ENCODE measurements at places on chromosomes 1 and 21.

- no peak for DNase-seq
Measured at GRCh38 chr1:248625166-248625565, 9.7 kb downstream of the OR2T11 start.

DNA sequence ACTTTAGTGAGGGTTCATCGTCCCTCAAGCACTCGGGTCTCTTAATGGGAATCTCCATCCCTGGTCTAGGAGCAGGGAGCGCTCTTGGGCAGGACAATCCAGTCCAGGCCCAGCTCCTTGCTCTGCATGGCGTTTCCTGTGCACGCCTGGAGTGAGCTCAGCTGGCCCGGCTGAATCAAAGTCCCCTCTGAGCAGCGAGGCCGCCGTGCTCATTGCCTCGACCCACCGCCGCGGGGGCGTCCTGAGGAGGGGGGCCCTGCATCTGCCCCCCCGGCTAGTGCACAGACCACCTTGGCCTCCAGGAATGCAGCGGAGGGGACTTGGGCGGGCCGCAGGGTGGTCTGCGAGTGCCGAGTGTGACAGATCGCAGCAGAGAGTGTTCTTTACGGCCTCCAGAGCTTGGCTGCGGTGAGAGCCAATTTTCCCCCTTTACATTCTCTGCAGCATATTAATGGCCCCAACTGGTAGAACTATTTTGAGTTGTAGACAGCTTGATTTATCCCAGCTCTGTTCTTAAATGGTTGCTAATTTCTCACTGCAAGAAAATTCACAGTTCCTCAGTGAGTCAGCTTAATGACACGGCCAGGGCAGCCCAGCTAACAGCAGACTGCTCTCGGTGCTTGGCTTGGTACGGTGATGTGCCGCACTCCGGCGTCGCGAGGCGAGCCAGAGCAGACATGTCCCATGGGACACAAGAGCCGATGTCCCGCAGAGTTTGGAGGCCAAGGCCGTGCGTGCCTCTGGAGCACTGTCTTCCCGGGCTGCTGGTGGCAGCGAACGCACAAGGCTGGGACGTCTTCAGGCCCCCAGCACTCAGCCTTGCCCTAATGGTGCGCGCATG, 39.8 kb downstream of the SNAP47 start:
- no peak for DNase-seq

GRCh38 chr1:14881775-14882672, 271.5 kb upstream of the TMEM51 start:
- no peak for DNase-seq

DNA sequence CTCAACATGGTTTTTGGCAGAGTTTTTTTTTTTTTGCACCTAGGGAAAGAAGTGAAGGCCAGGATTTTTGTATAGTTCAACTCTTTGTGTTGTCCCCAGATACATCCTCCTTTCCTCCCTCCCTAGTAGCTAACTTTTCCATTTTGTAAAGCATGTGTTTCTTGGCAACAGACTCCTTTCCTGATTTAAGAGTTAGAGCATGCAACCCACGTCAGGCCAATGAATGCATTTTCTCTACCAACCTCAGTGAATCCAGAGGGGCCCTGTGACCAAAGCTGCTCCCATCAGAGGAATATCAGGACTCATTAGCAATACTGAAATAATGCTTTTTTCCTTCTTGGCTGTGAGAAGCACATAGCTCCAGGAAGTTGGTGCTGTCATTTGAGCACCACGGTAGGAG, 287.2 kb downstream of the LMO4 start:
- DNase-seq, result no peak

DNA sequence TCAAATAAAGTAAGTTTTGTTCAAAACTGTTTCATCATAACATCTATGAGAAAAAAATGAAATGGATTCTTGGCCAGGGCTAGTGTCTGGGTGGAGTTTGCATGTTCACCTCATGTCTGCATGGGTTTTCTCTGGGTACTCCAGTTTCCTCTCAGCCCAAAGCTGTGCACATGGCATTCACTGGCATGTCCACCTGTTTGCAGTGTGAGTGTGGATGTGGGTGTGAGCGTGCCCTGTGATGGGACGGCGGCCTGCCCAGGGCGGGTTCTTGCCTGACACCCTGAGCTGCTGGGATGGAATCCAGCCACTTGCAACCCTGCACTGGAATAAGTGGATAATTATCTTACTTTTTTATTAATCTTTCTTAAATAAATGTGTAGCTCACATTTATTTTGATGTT, 185.5 kb downstream of the RYR2 start:
- no peak for DNase-seq

- no peak for DNase-seq
Measured at GRCh38 chr1:169024800-169025271, 81.7 kb upstream of the ATP1B1 start.

GRCh38 chr1:29641921-29642320, 405.6 kb downstream of the PTPRU start:
- DNase-seq, result no peak

DNA sequence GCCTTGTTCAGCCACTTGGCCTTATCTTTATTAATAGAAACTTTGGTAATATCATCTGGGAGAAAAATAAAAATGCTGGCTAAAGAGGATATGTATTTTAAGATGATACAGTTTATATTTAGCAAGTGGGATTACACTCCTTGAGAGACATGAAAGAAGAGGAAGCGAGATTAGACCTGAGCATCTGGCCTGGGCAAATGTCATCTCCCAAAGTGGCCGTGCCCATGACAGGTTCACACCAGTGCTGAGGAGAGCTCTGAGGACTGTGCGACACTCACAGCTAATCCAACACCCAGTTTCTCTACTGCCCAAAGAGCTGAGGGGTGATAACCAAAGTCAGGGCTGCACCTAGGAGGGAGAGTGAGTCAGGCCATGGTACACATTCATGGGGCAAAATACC, 121.7 kb upstream of the DUSP10 start:
- no peak for DNase-seq

DNA sequence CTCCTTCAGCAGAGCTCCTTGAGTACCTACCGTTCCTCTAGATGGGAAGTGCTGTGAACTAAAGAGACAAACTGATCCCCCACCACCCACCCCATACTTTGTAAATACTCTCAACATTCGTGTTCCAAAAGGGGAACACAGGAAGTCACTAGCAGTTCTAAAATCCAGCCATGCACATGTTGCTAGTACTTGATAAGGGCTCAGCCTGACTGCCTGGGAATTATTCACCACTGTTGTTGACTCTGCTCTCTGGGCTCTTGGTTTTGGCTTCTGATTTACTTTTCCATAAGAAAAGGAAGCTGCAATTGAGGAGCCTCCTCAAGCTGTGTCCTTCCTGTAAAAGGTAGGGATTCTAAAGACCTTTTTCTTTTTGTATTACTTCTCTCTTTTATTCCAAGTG, 67.5 kb downstream of the IVNS1ABP start:
- no peak for DNase-seq

GRCh38 chr1:94596260-94596659, 54.7 kb upstream of the F3 start:
- no peak for DNase-seq

- DNase-seq, result no peak
Measured at GRCh38 chr1:93219443-93219842, 38.9 kb downstream of the CCDC18 start.

DNA sequence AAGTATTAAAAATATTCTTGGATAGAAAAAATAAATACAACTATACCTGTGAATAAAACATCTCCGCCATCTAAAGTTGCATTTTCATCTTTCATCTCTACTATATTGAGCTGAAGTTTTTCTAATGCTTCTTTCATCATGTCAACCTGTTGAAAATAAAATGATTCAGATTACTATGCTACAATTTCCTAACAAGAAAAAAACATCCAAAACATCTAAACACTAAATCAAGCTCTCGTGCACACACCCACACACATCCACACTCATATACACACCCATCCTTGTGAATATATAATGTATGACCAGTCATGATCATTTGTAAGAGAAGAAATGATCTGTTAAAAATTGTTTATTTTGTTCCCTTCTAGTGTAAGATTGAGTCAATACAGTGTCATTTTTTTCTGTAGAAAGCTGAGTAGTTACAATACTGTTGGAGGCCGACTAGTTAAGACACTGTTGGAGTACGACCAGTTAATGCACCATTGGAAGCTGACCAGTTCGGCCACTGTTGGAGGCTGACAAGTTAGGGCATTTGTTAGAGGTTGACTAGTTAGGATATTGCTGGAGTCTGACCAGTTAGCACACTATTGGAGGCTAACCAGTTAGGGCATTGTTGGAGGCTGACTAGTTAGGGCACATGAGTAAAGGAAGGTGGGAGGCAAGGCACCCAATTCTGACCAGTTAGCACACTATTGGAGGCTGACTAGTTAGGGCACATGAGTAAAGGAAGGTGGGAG, 82.4 kb upstream of the BCL10 start:
- DNase-seq, result no peak

- no peak for DNase-seq
Measured at GRCh38 chr1:232020352-232020751, 393.8 kb downstream of the DISC1 start.

GRCh38 chr1:214364386-214364785, 83.4 kb downstream of the SMYD2 start:
- DNase-seq, result no peak

DNA sequence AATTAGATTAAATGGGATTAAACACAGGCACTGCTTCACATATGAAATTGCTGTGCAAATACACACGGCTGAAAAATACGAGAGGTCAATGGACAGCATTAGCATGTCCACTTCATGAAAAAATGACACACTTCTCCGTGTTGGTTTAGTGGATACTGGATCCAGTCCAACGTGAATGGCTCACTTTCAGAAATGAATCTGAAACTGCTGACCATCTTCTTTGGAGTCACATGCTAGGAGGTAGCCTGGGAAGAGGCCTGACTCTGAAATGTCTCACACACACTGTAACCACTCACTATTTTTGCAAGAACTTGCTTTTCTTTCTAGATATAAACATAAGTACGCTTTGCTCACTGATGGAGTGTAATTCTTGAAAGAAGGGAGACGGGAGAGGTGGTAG, 127.3 kb downstream of the HLCS start:
- DNase-seq, result no peak

- no peak for DNase-seq
Measured at GRCh38 chr1:55355549-55355948, 140.4 kb upstream of the USP24 start.

DNA sequence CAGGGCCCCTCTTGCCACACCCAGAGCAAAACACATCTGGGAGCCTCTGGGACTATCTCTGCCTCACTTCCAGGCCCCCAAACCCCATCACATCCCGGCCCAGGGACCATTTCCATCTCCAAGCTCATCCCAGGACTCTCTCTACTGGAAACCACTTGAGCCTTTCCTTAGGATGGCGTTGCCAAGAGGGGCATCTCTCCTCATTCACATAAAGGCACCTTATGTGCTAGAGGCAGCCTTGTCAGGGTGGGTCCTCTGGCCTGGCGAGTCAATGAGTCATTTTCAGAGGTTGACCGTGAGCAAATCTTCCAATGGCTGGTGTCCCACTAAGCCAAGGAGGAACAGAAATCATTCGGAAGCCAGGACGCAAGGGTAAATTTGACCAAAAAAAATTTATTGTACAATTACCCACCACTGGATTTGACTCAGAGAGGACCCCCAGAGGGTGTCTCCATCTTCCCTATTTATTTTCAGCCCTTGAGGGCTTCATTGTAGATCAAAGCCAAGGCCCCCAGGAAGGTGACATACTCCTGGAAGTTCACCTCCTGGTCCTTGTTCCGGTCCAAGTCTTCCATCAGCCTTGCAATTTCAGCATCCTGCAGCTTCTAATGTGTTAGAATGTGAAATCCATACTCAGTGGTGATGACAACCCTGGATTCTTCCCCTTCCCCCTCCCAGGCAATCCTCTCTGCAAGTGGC, 1.4 kb downstream of the S100A6 start:
- no peak for DNase-seq

DNA sequence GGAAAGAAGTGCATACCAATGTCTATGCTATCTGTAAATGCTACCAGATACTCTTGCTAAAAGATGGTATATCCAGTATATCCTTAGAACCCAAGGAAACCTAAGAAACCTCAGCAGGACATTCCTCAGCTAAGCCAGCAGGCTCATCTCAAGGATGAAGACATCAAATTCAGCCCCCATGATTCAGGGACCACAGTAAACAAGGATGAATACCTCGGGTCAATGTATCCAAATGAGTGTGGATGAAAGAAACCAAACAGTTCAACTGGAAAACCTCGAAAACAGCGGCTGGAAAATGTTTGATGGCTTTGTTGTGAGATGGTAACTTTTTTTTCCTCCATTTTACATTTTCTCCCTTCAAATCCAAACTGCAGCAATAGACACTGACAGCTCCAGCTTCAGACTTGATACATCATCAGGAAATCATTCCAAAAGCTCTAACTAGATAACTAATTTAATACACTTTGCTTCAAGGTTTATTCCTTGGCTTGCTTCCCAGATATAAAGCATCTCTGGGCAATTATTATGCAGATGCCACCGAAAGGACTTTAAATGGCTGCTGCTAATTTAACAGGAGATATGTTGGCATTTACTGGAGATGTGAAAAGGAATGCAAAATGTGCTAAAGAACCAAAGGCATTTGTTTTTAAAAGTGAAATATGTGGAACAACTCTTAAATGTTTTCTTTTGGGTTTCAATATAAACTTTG, 73.6 kb downstream of the SMYD2 start:
- no peak for DNase-seq

DNA sequence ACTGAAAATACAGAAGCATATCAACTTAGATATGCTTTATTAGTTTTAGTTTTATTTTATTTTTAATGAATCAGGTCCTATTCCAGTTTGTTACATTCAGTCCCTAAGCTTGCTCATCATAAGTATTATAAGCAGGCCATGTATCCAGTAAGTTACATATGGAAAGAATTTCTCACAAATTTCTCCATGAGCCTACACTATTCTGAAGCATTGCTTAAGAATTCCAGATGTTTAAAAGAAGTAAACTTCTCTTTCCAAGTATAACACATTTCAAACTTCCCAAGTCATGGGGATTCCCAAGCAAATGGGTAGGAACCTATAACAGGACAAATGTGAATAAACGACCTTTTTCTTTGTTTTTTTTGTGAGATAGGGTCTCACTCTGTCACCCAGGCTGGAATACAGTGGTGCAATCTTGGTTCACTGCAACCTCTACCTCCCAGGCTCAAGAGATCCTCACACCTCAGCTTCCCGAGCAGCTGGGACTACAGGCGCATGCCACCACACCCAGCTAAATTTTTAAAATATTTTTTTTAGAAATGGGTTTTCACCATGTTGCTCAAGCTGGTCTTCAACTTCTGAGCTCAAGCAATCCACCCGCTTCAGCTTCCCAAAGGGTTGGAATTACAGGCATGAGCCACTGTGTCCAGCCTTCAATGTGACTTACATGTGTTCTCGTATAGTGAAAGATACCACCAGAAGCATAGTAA, 39.0 kb downstream of the ST7L start:
- DNase-seq, result no peak

GRCh38 chr1:233269656-233270055, 25.9 kb downstream of the PCNX2 start:
- DNase-seq, result no peak

GRCh38 chr1:188958461-188959115, 1519.1 kb downstream of the BRINP3 start:
- no peak for DNase-seq

DNA sequence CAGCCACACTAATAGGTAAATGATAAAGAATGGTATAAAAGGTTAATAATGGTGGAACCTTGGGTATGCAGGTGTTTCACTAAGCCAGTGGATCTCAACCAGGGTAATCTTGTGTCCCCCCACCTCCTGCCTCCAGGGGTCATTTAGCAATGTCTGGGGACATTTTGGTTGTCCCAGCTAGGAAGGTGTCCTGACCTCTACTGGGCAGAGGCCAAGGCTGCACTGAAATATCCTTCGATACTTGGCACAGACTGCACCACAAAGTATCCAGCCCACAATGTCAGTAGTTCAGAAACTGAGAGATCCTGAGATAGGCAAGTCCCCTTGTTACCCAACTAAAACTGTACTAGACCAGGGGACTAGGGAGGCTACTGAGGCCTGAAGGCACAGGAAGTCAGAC, 113.6 kb upstream of the TIAM1 start:
- DNase-seq, result no peak

- DNase-seq, result no peak
Measured at GRCh38 chr1:87061742-87062156, 147.3 kb downstream of the HS2ST1 start.
